ENCODE measurements at places on chromosomes 7 and 10. TPM values are rescaled to one million over a fixed set of nuclear protein-coding genes. Genes with fewer than 3 reads are reported as not detected.

Gene DGKI
- total RNA-seq = 0.34 TPM

Gene BLNK
- total RNA-seq = 24.9 TPM

Gene PSD
- 26.1 TPM for total RNA-seq

Gene SLC39A12
- total RNA-seq = not detected

Gene SEMA4G
- 170 TPM for total RNA-seq

Gene GPR15LG
- 402 TPM for total RNA-seq

Gene AS3MT
- total RNA-seq = 0.61 TPM

Gene GHRHR
- not detected for total RNA-seq

- no peak for DNase-seq
These were observed 193.3 kb downstream of the RAMP3 start for GRCh38 chr7:45350896-45351295.

- DNase-seq = no peak
These were observed 201.8 kb downstream of the EBF3 start for GRCh38 chr10:129761981-129762956.

GRCh38 chr10:31136930-31137885, 105.5 kb upstream of the ZNF438 start:
- no peak for DNase-seq

- peak; percentile 16 for DNase-seq
These were observed 58.0 kb downstream of the IPMK start for GRCh38 chr10:58209669-58210068.

- DNase-seq = no peak
These were observed 149.5 kb downstream of the SEC23IP start for GRCh38 chr10:120041807-120042559.

- DNase-seq = no peak
These were observed 123.6 kb downstream of the UBE2H start for GRCh38 chr7:129828989-129829736.

DNA sequence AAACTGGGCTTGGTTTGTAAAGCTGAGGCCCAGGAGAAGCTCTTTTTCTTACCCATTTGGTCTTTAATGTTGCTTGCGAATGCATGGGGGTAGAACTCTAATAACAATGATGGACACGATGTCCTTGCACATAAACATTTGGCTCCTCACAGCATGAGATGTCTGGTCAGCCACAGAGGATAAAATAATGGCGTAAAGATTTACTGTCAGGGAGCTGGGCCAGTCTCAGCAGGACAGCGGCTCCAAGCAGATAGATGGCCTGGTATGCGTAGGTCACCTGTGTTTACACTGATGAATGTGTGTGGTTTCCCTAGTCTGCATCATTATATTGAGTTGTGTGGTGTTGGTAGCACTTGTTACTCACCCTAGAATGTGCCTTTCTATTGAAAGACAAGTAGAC, 537.4 kb downstream of the CNTNAP2 start:
- no peak for DNase-seq

DNA sequence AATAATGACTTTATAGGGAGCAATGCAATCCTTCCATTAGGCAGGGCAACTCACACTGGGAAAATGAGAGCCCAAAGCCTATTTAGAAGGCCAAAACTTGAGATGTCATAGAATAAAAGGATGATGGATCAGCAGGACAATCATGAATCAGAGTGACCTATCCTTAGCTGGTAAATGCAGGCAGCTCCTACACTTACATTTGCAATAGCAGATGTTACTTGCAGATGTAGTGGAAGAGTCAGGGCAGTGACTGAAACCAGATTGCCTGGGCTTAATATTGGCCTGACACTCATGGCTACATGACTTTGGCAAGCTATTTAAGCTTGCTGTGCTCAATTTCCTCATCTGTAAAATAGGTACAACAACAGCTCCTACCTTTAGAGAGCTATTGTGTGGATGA, 98.7 kb downstream of the PRTFDC1 start:
- DNase-seq = no peak

GRCh38 chr7:17031906-17032551, 150.2 kb upstream of the AGR3 start:
- DNase-seq = no peak

DNA sequence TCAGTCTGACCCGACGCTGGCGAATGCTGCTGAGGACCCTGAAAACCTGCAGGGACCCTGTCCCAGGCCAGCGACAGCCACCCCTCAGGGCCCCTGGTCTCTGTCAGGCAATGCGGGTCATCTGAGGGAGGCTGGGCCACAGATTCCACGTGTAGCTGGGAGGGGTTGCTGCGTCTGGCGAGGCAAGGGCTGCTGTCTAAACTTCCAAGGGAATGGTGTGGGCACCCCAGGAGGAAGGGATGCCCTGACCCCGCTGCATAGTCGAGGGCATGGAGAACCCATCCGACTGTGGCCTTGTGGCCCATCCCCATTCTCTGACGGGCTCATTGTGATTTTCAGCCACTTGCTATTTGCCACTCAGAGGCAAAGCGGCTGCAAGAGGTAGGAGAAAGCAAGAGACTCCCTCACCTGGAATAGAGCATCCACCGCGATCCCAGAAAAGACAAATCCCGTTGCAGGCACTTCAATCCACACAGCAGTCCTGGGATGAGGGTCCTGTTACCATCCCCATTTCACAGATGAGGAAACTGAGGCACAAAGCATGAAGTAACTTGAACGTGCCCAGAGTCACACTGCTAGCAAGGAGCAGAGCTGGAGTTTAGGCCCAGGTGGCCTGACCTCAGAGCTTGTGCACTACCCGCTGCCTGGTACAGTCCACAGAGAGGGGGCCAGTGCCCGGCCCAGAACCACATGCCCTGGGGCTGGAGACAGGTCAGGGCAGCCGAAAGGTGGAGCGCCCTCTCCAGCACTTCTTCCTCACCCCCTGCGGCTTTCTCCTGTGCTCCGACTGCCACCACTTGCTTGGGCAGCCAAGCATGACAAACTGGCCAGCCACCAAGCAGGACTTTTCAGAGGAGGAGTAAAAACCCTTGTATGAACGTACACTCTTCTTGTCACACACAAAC, 163.8 kb upstream of the KLF14 start:
- DNase-seq = no peak

DNA sequence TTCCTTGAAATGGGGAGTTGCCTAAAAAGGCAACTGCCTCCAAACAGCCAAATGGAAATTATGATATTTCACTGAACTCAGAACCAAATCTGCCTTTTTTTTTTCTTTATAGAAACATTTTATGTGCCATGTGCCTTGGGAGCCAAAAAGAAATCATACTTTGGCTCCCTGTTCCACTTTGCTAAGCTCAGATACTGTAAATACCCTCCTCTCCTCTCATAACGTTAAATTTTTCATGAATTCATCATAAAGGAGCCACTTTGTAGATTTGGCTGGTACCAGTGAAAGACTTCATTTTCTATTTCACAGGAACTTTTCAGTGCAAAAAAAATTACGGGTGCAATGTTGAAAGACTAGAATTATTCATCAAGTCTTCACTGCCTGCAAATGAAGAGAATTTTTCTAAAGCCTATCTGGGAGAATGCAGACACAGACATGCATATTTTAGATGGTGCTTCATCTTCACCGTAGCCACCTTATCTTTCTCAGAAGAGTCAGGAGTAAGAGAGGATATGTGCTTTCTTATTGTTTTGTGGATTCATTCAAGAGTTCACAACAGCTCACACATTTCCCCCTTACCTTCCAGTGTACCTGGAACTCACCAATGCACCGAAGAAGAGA, 742.3 kb upstream of the GALNT17 start:
- no peak for DNase-seq

DNA sequence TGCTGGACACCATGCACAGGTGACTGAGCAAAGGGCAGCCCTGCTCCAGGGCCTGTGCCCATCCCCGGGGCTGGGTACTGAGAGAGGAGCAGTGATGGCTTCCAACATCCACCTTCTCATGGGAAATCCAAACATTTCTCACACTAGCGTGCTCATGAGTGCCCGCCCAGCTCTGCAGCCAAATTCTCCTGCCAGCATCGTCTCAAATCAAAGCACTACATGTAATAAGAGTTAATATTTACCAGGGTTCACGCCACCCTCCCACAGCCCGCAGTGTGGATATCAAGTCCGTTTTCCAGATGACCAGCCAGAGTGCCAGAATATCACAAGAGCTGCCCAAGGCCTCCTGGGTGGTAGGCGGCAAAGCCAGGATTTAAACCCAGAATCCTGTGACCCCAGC, 12.1 kb downstream of the IL15RA start:
- peak; percentile 28 for DNase-seq

DNA sequence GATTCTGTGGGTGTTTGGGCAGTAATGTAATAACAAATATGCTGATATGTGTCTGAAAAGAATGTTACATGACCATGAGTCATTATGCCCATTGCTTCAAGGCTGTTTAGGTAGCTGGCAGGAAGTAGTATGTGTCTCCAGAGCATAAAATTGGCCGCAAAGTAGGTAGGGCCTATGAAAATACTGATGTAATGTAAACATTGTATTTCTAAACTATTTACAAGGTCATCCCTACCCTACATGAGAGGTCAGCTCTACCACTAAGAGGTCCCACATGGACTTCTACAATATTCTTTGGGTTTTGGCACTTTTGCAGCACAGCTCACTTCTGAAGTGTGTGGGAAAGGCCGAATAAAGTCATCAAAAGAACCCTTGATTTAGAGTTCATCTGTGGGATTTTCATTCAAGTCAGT, 301.9 kb downstream of the AHR start:
- no peak for DNase-seq

DNA sequence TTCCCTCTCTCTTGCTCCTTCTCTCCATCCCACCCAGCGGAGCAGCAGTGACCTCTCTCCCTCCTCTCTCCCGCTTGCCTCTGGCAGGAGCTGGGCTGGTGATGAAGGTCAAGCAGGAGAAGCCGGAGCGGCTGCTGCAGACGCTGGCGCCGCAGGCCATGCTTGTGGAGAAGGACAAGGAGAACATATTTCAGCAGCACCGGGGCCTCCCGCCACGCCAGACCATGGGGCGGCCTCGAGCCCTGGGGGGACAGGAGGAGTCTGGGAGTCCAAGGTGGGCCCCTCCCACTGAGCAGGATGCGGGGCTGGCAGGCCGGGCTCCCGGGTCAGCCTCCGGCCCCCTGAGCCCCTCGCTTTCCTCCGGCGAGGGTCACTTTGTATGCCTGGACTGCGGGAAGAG, 17.3 kb downstream of the ZNF775 start:
- no peak for DNase-seq

DNA sequence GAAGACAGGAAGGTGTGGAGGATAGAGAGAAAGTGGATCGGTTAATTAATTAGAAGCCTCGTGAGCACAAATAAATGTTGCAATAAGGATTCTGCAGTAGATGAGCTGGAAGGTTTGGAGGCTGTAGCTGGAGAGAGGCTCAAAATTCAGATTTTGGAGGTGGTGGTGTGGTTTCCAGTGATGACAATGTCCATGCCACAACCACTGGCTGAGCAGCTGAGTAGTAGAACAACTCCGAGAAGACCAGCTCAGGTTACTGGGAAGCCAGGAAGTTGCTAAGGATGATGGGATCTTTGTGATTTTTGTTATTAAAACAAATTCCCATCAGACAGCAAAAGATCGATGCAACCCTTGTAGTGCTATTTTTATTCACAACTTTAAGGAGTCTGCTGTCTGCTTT, 7.7 kb downstream of the SLC26A4 start:
- no peak for DNase-seq

DNA sequence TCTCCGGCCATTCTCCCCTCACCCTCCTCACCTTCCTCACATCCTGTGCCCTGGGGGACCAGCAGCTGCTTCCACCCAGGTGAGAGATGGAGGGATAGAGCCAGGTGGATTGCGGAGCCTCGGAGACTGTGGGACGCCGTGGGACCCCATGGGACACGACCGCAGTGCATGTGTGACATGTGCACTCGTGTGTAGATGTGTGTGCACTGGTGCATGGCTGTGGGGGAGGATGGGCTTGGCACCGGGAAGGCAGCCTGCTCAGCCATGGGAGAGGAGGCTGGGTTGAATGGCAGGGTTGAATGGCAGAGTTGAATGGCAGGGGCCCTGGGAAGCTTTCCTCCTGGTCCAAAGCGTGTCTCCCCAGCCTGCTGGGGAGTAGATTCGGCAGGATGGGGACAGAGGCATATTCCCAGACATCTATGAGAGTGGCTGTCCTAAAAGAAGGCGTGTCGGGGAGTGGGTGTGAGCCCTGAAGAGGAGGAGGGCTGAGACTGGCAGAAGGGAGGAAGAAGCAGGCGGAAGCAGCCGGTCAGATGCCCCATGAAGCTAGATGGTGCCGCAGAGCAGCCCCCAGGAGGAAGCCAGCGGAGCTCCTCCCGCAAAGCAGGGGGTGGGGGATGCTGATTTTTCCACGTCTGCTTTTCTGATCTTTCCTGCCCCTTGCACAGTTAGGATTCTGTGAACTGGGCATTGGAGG, 815 bp downstream of the GIMAP8 start:
- peak; percentile 48 for DNase-seq

DNA sequence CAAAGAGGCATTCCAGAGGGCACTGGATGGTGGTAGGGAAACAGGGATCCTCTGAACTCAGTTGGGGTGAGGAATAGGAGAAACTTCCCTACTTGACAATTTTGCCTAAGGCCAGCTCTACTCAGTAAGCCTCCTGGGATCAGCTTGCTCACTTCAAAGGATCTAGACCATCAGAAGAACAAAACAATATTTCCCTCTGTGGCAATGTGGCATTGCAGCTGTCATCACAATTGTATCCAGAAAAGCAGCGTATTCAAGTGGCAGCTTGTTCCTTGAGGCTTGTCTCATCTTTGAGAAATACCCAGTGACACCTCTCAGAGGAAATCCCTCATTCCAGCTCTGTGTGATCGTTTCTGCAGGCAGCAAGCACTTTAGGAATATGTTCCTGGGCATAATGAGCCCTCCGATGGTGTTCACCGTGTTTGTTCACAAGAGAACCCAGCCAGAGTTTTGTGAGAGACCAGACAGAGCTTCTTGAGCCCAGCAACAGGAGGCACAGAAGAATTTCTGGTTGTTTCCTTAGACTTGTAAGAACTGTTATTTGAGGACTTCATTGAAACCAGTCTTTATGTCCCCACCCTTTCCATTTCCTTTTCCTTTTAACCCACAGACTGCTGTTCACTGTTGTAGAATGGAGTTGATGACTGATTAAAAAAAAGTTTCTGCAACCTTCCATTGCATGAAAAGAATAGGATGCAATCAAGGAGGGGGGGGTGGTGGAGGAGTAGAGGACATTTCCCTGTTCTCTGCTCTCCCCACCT, 747.3 kb downstream of the LRMDA start:
- no peak for DNase-seq

GRCh38 chr10:21524526-21525366, 736 bp downstream of the SKIDA1 start:
- no peak for DNase-seq

DNA sequence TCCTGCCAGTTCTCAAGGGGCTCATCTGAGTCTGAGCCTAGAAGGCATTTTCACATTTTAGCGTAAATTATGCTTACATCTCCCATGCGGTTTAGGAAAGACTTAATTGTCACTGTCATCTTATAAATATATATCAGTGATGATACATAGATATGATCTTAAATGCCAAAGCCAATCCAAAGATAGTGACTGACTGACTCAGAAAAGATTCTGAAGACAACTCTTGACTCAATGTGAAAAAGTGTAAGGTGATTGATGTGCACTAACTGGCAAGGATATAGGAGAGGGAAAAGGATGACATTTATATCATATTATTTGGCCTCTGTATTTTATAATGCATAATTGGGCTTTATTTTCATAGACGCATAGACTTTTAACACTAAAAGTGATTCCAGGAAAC, 84.9 kb upstream of the LRRN3 start:
- no peak for DNase-seq

All from left colon (tissue), 2 donors.